Gastroesophageal sphincter (tissue), 4 donors: ENCODE measurements at places on chromosomes 6 and 20. TPM values are rescaled to one million over a fixed set of nuclear protein-coding genes. Genes with fewer than 3 reads are reported as not detected.

DNA sequence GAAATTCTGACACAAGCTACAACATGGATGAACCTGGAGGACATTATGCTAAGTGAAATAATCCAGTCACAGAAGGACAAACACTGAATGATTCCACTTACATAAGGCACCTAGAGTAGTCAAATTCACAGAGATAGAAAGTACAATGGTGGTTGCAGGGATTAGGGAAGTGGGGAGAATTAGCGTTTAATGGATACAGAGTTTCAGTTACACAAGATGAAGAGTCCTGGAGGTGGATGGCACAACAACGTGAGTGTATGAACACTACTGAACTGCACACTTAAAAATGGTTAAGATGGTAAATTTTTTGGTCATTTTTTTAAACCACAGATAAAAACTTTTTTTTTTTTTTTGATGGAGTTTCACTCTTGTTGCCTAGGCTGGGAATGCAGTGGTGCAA lies 24.7 kb downstream of the MOCS3 start:
- ATAC-seq: no peak

GRCh38 chr6:144423167-144423566 lies 138.0 kb downstream of the UTRN start:
- ATAC-seq: no peak

PTCRA gene
- not detected for total RNA-seq

GRCh38 chr20:41694796-41695195 lies 76.6 kb upstream of the CHD6 start:
- ATAC-seq: no peak

DNA sequence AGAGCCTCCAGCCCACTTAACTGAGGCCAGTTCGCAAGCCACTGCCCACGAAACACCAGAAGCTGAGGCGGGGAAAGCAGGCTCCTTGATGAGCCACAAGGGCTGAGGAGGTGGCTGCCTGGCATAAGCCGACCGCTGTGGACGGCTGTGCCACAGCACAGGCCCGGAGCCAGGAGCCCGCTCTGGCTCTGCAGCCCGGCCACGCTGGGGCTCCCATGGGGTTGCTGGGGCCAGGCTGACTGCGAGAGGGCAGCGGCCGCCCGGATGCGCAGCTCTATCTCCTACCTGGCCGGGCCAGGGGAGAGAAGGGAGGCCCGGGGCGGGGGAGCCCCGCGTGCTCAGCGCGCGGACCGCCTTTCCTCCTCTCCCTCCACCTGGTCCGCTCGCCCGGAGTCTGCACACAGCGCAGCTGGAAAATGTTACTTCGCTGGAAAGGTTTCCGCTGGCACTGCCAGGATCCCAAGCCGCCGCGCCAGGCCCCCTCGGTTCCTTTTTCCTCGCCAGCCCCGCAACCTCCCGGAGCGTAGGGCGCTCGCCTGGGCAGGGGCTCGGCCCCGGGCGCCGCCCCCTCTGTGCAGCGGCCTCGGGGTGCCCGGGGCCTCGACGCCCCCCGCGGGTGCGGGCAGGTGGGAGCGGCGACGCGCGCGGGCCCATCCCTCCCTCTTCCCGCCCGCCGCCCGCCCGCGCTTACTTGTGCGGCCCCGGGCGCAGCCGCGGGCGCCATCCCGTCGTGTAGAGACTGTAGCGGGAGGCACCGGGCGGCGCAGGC lies 657 bp downstream of the EMILIN3 start:
- ATAC-seq: no peak

DNA sequence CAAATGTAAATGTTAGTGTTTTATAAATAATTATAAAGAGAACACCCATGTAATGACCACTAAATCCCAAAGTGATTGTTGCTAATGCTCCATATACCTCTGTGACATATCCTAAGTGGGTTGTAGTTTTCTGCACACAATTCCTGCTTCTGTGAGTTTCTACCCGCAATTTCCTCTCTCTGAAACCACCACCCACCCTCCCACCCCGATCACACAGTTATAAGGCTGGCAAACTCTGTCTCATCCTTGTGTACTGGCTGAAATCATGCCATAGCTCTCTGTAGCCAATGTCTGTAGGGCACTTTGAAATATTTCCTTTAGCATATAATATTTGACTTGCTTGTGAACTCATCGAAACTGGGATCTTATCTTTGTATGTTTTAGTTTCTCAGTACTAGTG lies 236.6 kb downstream of the PLCB1 start:
- no peak for ATAC-seq

GRCh38 chr6:166764473-166765233 lies 137.6 kb upstream of the RPS6KA2 start:
- no peak for ATAC-seq

ERMARD gene
- 31.9 TPM for total RNA-seq
